ENCODE measurements at places on chromosomes 5 and 9.

DNA sequence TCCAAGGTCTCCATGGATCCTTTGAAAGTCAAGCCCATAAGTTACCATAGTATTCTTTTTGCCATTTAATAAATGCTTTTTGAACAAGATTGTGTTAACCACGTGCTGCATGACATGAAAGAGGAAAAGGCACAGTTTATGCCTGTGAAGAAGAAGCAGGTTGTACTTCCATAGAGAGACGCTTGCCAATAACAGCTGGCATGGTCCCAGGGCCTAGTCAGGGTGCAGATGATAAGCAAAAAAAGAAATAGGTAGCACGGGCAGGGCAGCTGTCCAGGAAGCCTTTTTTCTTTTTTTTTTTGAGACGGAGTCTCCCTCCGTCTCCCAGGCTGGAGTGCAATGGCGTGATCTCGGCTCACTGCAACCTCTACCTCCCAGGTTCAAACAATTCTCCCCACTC, 71.8 kb upstream of the CLINT1 start:
- no peak for DNase-seq

- DNase-seq = no peak
Measured at GRCh38 chr5:172180936-172181335, 7.1 kb downstream of the STK10 start.

GRCh38 chr5:93381057-93381456, 200.0 kb downstream of the NR2F1-AS1 start:
- DNase-seq = no peak

DNA sequence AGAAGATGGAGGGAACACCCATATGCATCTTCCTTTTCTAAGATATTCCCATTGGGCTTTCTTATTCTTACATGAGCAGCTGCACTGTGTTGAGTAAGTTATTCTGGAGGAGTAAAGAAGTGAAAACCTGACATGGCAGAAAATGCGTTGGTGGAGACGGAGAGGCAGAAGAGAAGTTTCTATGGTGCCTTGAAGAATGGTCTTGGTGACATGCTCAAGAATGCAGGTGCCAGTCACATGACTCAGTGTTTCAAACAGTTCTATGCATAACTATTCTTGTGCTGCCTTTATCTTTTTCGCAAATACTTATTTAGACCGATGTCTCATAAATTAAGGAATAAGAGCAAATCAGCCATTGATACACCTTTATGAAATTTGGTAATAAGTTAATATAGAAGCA, 377.8 kb upstream of the IRX2 start:
- DNase-seq = no peak

DNA sequence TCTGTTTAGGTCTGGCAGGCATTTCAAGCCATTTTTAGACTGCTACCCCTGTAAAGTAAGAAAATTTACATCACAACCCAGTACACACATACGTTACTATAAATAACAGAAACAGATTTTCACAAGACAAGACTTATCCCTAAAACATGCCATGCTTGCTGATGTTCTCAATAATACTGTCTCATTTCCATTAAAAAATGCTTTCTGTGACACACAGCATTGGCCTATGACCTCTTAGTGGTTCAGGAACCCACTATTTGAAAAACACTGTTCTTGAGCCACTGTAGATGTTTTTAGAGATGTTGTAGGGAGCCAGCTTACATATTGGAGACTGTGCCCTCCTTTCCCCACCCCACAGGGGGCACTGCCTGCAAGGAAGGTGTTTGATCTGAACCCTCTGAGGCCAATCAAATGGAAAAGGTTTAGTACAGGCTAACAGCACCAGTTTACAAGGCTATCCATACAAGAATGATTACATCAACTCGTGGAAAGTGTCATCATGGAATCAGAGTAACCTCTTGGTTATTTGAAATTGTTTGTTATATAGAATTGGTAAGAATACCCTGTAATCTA, 30.8 kb downstream of the ZSWIM6 start:
- no peak for DNase-seq

DNA sequence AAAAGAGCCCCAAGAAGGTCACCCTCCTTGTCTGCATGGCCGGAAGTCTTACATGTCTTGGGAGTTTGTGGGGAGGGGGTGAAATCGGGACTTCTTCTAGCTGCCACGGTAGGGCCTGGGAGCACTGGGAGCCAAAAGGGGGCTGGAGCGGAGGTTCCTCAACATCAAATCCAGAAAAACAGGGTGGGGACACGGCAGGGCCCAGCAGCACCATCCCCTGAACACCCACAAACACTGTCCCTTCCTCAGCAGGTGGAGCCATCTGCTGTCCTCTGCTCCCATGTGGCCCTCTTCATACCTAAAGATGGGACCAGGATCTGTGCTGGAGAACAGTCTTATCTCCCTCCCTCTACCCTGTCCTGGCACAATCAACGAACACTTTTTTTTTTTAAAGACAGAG, 2.7 kb downstream of the TERT start:
- no peak for DNase-seq

DNA sequence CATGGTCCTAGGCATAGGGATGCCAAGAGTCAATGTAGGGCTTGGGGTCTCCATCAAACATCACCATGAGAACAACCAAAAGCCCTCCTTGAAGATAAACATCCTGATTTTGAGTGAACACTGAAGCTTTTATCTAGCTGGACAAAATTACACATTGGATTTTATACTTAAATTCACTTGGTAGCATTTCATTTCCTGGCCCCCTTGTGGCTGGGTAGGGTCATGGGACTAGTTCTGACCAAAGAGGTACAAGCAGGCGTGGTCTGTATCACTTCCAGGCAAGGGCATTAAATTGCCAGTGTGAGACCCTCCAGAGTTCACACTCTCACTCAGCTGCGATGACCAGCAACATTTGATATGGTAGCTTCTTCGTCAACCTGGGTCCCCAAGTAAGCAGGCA, 320.3 kb downstream of the ACTL7B start:
- no peak for DNase-seq

DNA sequence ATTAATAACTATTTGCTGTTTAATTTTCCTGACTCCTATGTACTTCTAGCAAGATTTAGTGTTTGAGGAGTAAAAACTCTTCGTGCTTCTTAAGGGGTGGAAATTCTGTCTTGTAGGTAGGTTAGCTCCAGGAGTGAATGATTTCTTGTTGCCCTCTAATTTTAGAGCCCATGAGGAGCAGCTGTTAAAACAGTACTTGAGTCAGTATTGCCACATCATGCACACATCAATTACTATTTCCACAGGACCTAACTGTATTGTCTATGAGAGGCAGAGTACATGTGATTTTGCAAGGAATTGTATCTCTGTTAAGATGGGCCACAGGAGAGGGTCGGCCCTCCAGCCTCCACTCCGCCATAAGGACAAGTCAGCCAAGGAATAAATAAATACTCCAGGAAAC, 91.2 kb downstream of the PDZD2 start:
- DNase-seq = no peak

- DNase-seq = no peak
Measured at GRCh38 chr9:24436761-24437160, 108.9 kb downstream of the IZUMO3 start.

- no peak for DNase-seq
Measured at GRCh38 chr9:18238254-18238653, 235.7 kb upstream of the ADAMTSL1 start.
